ENCODE measurements at places on chromosomes 2 and 18.
A peak's percentile ranks its signal among the peaks of the same experiment; 100 is the strongest.

DNA sequence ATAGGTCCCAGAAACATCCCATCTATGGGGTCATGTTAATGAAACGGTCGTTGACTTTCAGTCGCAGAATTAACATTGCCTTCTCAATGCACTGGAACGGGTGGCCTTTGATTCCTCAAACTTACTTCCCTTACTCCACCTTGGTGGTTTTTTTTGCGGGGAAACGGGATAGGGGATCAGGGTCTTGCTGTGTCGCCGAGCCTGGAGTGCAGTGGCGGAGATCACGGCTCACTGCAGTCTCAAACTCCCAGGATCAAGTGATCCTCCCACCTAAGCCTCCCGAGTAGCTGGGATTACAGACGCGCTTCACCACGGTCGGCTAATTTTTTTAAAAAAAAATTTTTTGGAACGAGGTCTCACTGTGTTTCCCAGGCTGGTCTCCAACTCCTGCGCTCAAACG lies 754 bp downstream of the ATG16L1 start:
- no peak for DNase-seq

DNA sequence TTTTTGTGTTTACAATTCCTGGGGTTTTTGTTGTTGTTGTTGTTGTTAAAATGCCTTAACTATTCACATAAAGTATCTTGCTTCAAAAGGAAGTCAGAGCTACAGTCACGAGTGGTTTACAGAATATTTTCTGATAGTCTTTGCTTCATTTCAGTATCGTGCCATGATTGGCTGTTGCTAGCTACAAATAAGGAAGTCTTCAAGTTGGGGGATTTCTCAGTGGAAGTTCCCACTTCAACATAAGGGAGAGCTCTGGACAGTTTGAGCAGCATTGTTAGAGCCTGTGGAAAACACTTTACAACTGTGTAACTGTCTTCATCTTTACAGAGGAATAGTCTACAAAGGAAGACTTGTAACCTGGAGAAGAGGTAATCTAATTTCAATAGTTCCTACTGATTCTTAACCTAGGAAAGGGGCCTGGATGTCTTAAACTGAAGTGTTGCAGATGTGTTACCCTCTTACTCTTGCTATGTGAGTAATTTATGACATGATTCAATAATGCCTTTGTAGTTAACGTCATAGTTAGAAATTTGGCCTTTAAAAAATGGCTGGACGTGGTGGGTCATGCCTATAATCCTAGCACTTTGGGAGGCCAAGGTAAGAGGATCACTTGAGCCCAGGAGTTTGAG lies 23.4 kb upstream of the TANK start:
- DNase-seq, result peak; percentile 19

- DNase-seq, result no peak
These were observed 89.6 kb downstream of the SH3BP4 start for GRCh38 chr2:235041221-235041917.

GRCh38 chr2:214100488-214100887 lies 310.4 kb upstream of the VWC2L start:
- no peak for DNase-seq

DNA sequence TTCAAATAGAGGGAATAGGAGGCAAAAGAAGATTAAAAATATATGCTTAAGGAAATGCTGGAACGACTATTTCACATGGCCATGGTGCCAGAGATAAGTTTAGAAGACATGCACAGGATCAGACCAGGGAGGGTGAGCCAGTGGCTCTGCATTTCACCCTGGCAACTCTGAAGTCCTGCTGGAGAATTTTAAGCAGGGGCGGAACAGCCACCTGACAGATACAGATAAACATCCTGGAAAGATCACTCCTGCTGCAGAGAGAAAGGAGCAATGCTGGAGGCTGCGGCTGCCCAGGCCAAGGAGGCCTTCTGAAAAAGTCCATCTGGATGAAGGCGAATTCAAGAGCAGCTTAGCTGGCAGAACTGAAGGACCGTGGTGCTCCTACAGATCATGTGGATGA lies 755.9 kb downstream of the RNF144A start:
- DNase-seq, result no peak

DNA sequence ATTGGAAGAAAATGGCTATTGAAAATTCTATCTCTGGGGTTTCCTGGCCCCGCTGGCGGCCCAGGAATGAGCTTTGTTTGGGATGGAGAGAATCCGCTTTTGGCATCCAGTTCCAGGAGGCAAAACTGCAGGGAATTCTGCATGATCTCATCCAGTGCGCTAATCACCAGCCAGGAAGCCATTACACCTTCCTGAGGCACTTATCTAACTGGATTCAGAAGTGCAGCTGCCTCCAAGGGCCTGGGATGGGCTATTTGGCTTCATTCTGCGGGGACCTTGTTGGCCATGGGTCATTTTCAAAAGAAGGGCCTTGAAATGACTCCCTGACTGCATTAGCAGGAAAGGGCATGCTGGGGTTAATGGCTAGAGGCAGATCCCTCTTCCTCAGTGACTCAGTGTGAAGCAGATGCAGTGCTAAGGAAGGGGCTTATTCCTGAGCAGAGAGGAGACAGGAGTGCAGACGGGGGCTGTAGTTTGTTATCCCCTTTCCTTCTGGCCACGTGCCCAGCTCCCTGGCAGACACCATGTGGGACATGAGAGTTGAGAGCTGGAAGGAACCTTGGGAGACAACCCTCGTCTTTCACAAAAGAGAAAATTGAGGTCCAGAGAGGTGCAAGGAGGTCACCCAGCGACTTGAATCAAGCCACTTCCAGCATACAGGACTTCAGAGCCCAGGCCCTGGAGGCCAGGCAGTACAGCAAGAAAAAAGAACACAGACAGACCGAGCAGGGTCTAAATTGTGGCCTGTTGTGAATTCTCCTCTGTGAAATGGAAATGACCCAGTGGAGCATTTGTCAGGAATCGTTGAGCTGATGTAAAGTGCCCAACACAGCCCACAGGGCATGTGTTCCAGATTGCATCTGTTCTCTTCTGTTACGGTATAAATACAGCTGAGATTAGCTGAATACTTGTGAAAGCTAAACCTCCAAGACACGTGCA lies 161.8 kb downstream of the PRKCE start:
- no peak for DNase-seq

DNA sequence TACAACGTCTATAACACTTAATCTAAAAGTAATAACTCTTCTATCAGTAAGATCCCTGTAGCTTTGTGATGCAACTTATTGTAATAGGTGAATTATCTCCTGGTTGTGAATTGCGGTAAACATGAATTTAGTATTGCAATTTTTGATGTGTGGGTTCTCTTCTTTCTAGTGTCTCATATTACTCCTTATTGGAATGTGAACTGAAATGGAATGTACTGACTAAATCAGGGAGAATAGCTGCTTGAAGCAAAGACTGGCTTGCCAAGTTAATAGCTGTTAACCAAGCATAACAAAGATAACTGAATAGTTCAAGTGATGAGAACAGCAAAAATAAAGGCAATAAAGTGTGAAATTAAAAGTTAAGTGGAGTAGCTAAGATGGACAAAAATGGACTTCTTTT lies 60.5 kb upstream of the TFPI start:
- DNase-seq, result no peak

GRCh38 chr2:23556929-23557328 lies 171.9 kb downstream of the KLHL29 start:
- DNase-seq, result no peak

GRCh38 chr2:232960862-232961261 lies 52.2 kb downstream of the NGEF start:
- DNase-seq, result no peak

- no peak for DNase-seq
These were observed 11.0 kb downstream of the SPRED2 start for GRCh38 chr2:65421432-65421748.

DNA sequence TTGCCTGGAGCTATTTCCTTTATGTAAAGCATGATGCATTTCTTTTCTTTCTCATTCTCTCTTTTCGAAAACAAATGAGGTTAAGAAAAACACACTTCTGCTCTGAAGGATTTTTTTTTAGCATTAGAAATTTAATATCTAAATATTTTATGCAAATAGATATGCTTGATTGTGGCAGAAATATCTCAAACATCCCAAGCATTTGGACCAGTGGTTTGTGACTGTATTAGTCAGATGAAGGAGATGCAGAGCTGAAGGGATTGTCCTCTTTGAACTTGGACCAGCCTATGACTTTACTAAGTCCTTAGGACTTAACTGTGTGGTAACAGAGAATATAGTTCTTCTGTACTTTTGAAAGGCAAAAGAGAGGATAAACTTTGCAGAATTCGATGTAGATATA lies 335.9 kb upstream of the NT5C1B start:
- no peak for DNase-seq

GRCh38 chr2:120885749-120886148 lies 150.1 kb downstream of the GLI2 start:
- no peak for DNase-seq
